ENCODE measurements at places on chromosomes 6 and 20.

- no peak for DNase-seq
These were observed 24.5 kb upstream of the HLA-A start for GRCh38 chr6:29917857-29918256.

DNA sequence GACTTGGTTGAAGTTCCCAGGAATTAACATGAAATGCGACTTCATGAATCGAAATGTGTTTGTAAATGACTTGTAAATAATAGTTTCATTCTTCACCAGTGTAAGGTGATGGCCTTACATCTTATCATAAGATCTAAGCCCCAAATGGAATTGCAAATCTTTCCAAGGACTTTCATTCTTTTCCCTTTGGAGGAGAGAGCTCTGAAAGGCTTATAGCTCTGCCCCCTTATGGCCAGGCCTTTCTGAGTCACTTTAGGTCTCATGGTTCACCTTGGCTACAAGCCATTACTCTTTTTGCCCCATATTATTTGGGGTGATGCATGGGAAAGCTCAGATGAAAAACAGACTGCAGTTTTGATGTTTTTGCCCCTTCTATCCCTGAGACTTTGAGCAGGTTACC is 209.1 kb upstream of the BMP2 start:
- no peak for DNase-seq

DNA sequence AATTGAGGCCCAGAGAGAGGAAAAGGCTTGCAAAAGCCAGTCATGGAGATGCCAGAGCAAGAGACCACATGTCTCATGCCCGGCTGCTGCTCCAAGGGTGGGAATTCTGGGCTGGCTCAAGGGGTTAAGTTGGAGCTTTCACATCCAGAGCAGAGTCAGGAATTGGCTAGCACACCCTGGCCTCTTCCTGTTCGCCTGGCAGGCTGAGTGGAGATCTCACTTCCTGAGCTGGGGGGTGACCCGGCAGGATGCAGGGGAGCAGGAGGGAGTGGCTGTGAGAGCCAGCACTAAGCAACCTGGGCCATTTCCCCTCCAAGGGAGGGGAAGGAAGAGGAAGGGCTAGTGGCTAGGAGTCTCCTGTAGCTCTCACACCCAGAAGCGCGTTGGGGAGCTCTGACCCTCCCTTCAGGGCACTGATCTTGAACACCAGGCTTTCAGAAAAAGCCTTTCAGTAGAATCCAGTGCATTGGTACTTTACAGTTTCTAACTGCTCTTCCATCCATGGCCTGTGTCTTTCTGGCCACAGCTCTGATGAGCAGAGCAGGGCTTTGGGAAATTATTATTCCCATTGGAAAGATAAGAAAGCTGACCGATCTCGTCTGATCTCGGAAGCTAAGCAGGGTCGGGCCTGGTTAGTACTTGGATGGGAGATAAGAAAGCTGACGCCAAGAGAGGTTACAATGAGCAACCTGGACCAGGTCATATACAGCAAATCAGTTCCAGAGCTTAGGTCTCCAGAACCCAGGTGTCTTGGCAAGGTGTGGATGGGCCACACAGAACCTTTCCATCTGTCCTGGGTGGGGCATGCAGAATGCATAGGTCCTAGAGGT is 2.2 kb upstream of the CCM2L start:
- DNase-seq = no peak

DNA sequence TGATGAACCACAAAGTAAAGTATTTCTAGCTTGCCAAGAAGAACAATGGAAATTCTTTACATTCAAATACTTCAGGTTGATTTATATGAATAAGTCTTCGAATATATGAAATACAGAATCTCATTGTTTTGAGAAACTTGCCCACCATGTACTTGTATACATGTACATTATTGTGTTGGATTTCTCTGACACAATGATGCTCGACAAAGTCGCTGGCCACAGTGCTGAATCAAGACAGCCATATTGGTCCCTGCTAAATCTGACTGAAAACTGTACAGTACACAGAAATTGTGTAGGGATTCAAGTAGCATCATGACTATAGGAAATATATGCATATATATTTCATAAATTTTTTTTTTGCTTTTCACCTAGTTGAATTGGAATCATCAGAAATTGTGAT is 13.1 kb upstream of the LIN28B start:
- DNase-seq = no peak

- no peak for DNase-seq
These were observed 5.3 kb downstream of the HDDC2 start for GRCh38 chr6:125296471-125296870.

GRCh38 chr6:137208279-137208678 is 10.9 kb downstream of the IFNGR1 start:
- DNase-seq = no peak
